ENCODE measurements at places on chromosomes 3 and 15.
A peak's percentile ranks its signal among the peaks of the same experiment; 100 is the strongest.

DNA sequence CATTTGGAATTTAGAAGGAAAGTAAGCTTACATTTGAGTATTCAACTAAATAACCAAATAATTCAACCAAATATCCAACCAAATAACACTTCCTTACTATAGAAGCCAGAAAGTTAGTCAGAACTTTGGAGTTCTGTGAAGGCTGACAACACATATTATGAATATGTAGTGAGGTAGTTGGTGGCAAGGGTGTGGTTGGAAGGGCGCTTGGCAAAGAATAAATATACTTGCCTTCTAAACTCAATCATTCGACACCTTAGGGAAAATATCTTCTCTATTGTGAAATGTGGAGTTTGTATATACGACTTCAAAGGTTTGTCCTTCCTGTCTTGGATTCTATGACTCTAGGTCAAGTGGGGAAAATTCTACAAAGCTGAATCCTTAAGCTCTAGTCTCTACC lies 111.7 kb upstream of the OSTN start:
- DNase-seq: no peak

GRCh38 chr3:181302960-181303359 lies 313.4 kb upstream of the DNAJC19 start:
- DNase-seq: no peak

GRCh38 chr3:128492671-128493569 lies at the start of gene GATA2:
Gene GATA2 (minus strand): TSS chr3:128493201. CDS start chr3:128487031, 6,170 bp downstream.
- DNase-seq: no peak

DNA sequence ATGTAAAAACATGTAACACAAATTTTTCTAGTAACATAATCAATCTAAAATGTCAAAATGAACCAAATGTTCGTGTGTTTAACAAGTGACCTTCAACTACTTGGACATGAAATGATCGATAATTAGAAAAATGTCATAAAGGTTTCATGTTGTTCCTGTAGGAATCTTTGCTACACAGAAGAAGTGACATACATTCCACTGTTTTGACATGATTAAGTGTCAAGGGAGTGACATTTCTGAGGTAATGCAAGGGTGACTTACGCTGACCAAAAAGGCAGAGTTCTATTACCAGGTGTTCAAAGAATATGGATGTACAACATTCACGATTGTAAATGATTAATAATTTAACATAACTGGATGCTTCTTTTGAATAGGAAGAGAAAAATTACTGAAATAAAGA lies 131.1 kb upstream of the ROBO1 start:
- no peak for DNase-seq

GRCh38 chr3:124878561-124879336 lies 8.4 kb downstream of the ITGB5 start:
- peak; percentile 15 for DNase-seq

DNA sequence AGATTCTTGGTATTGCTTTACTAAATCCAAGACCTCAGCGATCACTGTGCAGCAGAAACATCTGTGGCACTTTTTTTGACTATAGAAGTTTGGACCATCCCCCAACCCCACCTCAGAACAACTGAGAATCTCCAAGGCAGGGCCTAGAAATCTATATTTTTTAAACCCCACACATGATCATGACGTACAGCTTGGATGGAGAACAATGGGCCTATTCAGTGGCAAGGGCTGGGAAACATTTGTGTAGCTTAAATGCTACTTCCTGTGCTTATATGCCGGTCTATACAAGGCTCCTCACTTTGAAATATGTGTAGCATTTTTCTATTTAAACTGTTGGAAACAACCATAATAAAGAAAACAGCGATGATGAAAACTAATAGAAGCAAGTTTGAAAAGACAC lies 55.1 kb upstream of the SPRED1 start:
- DNase-seq: no peak

DNA sequence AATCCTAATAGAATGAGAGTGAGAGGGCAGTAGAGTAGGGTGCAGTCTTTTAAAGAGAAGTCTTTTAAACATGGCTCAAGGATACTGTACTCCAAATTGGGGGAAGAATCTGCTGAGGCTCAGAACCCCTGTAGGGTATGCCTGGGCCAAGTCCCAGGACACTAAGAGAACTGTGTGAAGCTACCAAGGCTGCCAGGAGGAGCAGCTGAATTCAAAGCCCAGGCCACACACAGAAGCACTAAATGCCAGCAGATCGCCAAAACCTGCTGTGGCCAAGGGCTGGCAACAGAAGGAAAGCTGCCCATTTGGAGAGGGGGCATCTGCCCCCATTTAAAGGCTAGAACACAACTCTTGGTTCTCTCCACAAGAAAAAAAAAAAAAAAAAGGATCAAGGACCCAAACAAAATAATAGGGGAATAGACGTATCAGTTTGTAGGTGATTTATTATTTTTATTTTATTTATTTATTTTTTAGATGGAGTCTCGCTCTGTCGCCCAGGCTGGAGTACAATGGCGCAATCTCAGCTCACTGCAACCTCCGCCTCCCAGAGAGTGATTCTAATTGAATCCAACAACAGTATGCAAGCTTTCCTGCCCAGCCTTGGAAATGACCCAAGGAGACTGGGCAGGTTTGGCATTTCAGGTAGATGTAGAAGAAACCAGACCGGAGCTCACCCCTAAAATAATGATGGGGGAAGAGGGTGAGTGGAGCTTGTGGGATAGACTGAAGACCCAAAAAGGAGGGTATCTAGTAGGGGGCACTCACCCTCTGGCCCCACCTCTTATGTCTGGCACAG lies 279.0 kb upstream of the WNT5A start:
- no peak for DNase-seq

DNA sequence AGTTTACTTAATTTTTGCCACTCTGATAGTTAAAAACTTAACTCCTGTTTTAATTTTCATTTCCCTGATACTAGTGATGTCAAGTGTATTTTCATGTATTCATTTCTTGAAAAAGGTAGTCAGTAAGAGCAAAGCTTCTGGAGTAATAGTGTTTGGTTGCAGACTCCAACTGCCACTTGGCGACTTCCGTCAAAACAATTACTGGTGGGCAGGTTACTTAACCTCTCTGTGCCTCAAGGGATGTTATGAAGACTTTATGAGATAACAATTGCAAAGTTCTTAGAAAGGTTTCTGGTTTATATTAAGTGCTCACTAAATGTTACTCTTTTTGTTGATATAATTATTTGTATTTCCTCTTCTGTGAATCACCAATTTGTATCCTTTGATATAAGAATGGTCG lies 129.7 kb downstream of the NFKBIZ start:
- DNase-seq: no peak

GRCh38 chr15:66220601-66221000 lies 32.9 kb downstream of the MEGF11 start:
- DNase-seq: no peak

DNA sequence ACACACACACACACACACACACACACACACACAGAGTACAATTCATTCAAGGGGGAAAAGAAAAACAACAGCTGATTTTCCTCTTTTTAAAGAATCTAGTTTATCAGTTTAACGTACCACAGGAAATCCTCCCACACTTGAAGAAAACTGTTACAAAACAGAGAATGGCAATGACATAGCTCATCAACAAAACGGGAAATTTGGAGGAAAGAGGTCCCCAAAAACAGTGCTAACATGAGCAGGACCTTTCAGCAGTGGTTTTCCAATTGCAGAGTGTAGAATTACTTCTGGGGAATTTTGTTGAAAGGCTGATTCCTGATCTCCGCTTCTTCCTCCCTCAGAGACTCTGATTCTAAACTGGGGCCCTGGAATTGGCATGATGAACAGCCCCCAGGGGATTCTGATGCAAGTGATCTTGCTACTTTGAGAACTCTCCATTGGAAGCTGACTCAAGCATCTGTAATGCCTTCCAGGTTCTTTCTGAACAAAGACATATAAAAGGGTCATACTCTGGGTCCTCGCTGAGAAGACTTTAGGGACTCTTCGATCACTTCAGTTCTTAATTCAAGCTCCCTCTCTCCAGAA lies 442.6 kb upstream of the PROK2 start:
- DNase-seq: no peak

DNA sequence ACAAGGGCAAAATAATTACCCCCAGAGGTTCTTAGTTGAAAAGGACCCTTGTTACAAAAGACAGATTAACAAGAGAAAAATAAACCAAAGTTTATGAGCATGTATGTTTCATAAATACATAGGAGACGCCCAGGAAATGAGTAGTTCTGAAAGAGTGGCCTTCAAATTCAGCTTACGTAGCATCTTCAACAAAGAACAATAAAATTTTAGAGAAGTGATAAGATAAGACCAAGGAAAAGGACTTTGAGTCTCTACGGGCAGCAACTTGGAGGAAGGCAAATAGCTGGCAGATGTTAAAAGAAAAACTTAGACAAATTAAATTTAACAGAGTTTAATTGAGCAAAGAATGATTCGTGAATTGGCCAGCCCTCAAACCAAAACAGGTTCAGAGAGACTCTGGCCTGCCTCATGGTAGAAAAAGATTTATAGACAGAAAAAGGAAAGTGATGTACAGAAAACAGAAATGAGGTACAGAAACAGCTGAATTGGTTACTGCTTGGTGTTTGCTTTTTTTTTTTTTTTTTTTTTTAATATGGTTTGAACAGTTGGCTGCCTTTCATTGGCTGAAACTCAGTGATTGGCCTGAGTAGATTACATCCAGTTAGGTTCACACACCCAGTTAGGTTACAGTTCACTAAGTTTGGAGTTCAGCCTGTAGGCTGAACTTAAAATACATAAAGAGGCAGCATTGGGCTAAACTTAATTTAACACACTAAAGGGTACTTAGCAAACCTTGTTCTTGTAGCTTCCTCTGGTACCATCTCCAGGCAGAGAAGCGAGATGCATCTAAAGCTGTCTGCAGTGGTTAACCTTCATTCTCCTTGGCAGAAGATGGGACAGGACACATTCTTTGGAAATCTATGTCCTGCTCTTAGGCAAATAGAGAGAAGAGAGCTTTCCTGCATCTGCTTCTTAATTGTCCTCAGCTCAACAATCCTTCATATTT lies 23.2 kb downstream of the C2CD4B start:
- peak; percentile 28 for DNase-seq

GRCh38 chr3:139836698-139837464 lies 98.1 kb upstream of the CLSTN2 start:
- DNase-seq: no peak

GRCh38 chr3:71332813-71333212 lies 250.7 kb downstream of the FOXP1 start:
- no peak for DNase-seq

DNA sequence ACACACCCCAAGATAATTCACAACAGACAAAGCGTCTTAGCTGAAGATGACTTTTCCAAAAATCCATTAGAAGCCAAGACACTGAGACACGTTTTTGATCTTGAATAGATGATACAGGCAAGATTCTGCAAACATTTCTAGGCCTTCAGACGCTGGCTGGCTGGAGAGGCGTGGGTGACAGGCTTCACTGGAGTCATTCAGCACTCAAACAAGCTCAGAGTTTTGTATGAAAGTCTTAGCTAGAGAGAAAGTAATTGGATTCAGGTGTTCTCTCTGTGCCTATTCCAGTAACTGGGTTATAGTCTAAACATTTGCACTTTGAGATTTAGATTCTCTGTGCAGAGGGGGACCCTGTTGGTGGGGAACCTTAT lies 147.7 kb upstream of the BHLHE40 start:
- no peak for DNase-seq

GRCh38 chr3:57100046-57100695 lies 39.7 kb downstream of the SPATA12 start:
- peak; percentile 80 for DNase-seq

- DNase-seq: peak; percentile 52
Measured at GRCh38 chr3:2098398-2099027, at the start of gene CNTN4. Gene CNTN4 (plus strand): TSS chr3:2098866.

- DNase-seq: no peak
Measured at GRCh38 chr3:128144512-128145187, 8.6 kb upstream of the EEFSEC start.

DNA sequence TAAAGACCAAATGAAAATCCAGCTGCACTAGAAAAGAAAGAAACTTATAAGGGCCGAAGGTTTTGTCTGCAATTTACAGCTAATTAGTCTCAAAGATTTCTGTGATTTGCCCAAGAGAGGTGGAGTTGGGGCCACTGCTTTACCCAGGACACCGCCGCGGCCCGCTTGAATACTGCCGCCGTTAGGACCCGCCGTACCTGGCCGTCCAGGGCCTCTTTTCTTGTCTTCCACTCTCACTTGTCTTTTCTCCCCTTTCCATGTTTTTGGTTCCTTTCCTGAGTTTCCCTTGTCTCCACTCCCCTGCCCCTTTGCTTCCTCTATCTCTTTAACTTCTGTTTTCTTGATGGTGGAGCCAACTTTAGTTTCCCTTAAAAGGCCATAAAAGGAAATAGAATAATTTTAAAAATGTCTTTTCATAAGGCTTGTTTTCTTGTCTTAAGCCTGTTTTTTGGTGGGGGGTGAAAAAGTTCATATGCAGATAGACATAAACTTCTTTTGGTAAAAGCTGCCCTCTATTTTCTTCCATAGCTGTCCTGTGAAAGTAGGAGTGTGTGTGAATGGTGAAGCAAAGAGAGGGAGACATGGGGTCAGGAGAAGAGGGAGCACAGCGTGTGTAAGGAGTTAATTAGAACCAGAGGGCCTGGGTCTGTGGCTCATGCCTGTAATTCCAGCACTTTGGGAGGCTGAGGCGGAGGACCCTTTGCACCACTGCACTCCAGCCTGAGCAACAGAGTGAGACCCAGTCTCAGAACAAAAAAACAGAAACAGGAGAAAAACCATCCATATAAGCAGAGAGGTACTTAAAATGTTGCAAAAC lies 16.0 kb upstream of the CCNL1 start:
- peak; percentile 49 for DNase-seq

- peak; percentile 76 for DNase-seq
Measured at GRCh38 chr3:14319654-14320182, 82.7 kb upstream of the SLC6A6 start.

GRCh38 chr15:38885471-38885952 lies 320.9 kb upstream of the RASGRP1 start:
- DNase-seq: no peak

DNA sequence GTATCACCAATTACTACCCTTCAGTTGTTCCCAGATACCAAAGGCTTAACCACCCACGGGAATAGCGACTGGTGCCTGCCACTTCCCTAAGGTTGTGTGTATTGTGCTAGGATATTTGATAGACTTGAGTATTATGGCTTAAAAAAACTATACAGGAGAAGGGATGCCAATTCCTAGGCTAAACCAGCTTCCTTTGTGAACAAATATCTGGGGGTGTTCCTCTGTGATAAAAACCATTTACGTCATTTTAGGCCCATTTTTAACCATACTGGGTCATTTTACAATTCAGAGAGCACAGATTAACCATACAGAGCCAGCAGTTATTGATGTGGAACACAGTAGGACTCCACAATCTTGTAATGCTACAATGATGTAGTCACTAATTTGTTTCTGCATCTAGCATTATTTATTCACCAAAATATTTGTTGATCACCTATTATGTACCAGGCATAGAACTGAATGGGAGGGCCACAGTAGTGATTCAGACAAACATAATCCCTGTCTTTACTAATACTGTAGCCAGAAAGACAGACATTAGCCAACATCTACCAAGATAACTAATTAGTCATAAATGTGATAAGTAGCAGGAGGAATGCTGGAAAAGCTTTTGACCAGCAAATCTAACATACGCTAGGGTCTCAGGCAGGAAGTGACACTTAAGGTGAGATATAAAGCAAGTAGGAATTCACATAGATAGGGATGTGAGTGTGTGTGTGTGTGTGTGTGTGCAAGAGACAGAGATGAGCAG lies 184.8 kb downstream of the MECOM start:
- DNase-seq: no peak

All from RPMI8226 (cell line).